ENCODE measurements at places on chromosomes 1 and 21.

DNA sequence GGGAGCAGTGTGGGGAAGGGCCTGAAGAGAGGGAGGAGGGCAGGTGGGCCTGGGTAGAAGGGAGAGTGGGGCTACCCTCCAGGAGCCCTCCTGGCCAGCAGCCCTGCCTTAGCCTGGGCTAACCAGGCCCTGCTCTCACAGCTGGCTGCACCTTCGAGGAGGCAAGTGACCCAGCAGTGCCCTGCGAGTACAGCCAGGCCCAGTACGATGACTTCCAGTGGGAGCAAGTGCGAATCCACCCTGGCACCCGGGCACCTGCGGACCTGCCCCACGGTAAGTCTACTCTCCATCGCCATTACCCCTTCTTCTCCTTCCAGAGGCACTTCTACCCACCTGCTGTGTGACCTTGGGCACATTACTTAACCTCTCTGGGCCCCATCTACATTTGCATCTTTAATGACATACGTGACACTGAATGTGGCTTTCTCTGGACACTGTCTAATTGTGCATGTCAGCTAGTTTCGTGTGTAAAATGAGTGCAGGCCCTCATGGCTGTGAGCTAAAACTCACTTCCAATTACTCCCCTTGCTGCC is 18.9 kb downstream of the PTPRU start:
- no peak for DNase-seq

GRCh38 chr1:174975764-174976163 is 24.0 kb upstream of the CACYBP start:
- DNase-seq = no peak

DNA sequence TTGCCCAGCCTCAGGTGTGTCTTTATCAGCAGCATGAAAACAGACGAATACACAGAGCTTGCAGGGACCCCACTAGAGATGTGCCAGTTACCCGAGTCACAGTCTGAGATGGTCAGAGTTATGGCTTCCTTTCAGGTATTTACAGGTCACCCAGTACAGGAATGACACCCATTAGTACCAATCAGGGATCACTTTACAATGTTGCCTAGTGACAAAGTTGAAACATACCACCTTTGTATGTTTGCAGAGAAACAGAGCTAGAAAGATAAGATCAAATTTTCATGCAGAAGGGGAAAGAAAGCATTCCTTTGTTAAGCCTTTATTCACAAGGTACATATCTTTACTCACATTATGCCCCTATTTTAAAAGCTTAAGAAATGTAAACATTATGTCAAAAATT is 137.6 kb downstream of the RGS7 start:
- no peak for DNase-seq

GRCh38 chr1:164692420-164692819 is 133.4 kb downstream of the PBX1 start:
- DNase-seq = no peak

DNA sequence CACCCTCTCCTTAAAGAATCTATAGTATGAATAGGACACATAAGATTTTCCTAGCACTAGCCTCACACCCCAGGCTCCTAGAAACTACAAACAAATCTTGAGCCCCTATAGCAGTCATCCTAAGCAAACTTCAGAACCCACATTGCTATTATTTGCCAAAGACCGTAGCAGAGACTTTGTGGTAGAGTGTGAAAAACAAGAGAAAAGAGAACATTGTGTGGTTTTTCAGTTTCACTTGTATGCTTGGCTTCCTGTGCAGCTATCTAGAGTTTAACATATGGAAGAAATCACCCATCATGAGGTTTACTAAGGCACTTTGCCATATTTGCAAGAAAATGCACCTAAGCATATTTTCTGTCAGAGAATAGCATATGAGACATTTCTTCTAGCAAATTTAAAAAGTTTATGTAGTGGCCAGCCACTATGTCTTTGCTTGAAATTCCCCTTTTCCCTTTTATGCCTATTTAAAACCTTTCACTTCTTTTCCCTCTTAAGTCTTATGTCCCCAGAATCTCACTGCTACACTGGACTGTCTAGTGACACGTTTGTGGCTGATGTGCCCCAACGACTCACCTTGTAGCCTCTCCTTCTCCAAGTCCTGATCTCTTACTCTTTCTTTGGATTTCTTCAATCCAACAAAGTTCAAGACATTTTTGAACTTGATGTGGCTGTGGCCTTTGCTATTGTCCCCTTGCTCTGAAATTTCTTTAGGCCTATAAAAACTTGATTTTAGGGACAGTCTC is 25.6 kb downstream of the CCDC190 start:
- DNase-seq = peak; percentile 82

DNA sequence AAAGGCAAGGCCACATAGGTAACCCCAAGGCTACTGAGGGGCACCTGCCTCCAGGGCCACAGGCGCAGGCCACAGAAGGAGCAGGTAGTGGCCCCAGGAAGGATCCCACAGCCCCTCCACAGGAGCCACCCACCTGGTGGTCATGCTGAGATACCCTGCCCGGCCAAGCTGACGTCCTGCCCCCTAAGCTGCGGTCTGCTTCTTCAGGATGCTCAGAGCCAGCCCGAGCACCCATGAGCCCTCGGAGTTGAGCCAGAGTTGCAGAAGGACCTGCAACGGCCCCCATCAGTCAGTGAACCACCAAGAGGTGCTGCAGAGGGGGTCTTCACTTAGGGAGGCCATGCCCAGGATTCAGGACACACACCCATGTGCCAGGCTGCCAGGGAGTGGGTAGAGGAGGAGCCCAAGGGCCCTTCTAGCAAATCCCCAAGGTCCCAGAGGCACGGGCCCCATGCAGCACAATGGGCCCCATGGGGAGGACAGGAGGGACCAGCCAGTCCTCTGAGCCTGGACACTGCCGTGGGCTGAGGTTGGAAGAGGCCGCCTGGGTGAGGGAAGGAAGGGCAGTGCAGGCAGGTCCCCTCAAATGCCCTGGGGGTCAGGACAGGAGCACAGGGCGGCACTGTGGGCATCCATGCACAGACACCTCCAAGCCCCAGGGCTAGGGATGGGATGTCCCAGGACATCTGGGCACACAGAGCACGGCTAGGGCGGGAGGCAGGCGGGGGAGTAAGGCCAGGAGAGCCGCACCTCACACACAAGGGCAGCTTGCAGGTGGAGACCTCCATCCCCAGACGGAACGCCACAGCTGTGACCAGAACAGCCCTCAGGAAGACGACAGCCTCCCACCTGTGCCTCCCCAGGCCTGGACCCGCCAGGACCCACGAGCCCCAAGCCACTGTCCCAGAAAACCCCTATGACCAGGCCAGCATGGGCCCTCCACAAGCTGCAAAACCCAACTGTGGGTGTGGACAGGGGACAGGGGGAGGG is 20.5 kb downstream of the WNT9A start:
- DNase-seq = no peak

DNA sequence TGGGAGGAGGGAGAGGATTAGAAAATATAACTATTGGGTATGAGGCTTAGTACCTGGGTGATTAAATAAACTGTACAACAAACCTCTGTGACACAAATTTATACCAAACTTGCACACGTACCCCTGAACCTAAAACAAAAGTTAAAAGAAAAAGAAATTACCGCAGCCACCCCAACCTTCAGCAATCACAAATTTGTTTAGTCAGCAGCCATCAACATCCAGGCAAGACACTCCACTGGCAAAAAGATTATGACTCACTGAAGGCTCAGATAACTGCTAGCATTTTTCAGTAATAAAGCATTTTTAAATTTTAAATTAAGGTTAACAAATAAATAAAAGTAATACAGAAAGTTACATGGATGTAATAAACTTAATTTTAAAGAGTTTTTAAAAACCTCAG is 14.4 kb upstream of the DEPDC1 start:
- DNase-seq = no peak

- DNase-seq = no peak
Measured at GRCh38 chr1:22228074-22228473, 85.2 kb upstream of the WNT4 start.

- no peak for DNase-seq
Measured at GRCh38 chr1:228000836-228001563, 5.8 kb upstream of the WNT3A start.

- DNase-seq = no peak
Measured at GRCh38 chr1:46456411-46456963, 33.1 kb upstream of the DMBX1 start.

DNA sequence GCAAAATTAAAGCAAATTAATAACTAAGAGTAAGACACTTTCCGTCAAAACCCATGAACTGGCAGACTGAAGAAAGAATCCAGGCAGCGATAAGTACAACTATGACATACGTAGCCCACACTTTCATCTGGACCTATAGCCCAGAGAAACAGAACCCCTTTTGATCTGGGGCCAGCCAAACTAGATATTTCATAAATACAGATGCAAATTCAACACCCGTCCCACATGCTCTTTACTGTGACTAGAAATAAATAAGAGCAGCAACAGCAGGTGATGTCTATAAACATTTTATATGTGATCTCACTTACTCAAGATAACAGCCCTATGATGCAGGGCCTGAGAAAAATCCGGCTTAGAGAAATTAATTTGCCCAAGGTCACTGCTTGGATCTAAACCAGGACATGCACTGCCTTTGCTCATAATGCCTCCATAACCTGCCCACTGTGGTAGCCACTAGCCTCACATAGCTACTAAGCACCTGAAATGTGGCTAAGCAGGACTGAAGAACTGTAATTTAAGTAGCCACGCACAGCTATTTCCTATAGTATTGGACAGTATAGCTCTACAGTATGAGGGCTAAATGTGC is 130.2 kb downstream of the TGFBR3 start:
- no peak for DNase-seq

DNA sequence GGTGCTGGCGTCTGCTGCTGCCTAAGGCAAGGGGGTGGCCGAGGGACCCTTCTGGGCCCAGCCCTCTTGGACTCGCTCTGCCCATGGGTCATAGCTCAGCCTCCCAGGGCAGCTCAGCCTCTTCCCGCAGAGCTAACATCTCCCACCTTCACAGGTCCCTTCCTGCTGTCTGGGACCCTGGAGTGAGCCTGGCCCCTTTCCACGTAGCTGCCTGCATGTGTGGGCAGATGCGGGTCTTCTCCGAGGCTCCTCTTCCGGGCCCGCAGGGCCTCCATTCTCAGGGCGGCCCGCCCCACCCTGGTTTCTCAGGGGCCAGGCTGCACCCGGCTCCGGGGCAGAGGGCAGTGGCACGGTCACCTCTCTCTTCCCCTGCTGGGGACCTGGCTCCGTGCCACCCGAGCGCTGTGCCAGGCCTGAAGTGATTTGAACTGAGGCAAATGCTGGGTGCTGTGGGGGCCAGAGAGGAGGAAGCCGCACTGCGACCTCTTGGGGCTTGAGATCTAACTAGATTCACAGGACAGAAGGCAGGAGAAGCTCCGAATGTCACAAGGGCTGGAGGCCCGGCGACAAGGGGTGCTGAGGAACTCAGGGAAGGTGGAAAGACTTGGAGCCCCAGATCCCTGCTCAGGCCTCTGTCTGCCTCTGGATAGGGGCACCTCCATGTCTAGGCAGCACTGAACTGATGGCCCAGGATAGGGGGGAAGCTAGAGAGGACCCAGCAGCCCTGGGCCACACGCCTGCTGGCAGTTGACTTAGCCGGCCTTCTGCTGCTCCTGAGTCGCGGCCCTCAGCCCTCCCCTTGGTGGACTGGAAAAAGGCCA is 40.7 kb downstream of the COQ8A start:
- no peak for DNase-seq

- DNase-seq = no peak
Measured at GRCh38 chr1:181429462-181429861, 53.9 kb upstream of the CACNA1E start.

DNA sequence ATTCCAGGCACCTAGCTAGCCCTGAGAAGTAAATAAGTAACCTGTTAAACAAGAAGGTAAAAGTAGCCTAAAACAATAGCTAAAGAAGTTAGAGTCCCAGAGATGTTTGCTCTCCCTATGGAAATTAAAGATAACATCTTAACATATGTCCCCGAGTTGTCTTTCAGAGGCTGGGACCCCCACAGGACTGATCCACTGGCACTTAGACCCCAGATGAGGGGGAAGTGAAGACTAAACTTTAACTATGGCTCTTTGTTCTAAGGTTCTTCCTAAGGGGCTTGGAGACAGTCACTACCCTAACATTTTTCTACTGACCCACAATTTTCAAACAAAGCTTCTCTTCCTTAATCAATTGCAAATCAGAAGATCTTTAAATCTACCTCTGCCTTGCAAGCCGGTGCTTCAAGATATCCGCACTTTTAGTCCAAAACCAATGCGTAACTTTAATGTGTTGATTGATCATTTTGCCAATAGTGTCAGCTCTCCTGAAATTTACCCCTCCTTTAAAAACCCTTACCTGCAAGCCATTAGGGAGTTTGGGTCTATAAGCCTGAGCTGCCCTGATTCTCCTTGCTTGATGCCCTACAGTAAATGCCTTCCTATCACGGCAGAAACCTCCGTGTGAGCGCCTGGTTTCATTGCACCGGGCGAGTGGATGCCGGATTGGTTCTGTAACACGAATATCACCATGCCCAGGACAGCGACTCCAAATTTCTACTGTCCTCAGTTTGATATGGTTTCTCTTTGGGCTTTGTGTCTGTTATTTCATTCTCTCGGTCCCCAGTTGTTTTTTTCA is 404.4 kb downstream of the SIPA1L2 start:
- no peak for DNase-seq

DNA sequence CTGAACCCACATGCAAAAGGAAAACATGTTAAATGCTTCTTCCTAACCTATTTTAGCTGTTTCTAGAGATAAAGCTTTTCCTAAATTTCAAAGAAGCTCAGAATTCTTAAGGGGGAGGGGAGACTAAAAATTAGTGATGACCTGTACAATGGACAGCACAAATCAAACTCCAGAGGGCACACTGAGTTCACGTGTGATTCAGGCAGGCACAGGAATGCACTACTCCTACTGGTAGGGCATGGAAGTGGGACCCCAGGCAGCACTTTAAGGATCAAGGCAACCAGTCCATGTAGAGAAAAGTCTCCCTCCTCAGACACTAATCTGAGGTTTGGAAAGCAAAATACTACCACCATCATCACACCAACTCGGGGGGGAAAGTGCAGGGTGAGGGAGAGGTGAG is 31.3 kb upstream of the CLCA4 start:
- no peak for DNase-seq

GRCh38 chr21:30958741-30959140 is 77.4 kb upstream of the KRTAP11-1 start:
- DNase-seq = no peak

GRCh38 chr21:18298228-18298627 is 53.6 kb downstream of the CHODL start:
- DNase-seq = no peak

DNA sequence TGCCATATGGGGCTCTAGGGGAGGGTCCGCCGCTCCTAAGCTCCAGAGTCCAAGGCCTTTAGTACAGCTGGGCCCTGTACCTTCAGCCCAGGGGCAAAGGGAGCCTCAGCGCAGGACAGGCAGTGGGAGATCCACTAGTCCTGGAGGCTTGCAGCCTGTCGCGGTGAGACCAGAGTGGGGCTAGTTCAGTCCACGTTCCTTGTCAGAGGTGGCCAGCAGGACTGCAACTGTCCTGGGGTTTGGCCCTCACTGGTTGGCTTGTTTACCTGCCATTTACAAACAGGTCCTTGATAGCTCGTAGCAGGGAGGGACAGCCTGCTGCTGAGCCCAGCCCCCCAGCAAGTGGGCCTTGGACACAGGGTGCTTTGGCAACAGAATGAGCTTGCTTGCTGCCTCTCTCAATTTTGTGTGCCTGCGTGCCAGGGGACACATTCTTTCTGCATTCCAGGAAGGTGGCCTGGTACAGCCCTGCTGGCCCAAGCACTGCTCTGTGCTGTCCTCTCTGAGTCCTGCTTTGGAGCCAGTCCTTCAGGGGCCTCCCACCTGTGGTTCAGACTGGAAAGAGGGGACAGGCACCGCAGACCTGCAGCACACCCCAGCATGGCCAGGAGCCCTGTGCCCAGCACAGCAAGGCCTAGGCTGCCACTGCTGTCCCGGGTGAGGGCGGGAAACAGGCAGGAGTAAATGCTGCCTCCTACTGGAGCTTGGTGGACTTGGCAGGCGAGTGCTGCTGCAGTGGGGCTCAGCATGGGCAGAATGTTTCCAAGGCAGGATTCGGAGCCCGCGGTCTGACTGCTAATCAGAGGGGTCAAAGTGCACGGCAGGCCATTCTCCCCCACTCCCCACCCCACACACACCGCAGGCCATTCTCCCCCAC is 15.2 kb downstream of the H6PD start:
- peak; percentile 34 for DNase-seq
